CD4-positive, alpha-beta T cell treated with Interferon alpha-2 for 1 hour (primary cell): ENCODE measurements at places on chromosomes 16 and 17.
A peak's percentile ranks its signal among the peaks of the same experiment; 100 is the strongest.

DNA sequence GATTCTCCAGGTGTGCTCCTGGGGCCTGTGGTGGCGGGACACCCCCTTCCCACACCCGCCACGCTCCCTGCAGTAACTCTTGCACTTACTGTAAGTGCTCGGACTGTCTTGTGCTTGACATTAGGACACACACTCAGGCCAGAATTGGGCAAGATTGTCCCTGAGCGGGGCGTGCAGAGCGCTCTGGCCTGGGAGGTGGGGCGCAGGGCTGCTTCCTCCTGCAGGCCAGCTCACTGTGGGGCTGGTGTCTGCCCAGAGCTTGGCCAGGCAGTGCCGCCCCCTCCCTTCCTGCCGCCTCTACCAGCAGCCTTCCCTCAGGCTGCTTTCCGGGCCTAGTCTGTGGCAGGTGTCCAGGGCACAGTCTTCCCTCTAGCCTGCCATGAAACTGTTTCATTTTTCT lies 6.1 kb upstream of the ATP6V0C start:
- DNase-seq, result no peak

- no peak for DNase-seq
These were observed 14.6 kb upstream of the KRT17 start for GRCh38 chr17:41638941-41639340.

DNA sequence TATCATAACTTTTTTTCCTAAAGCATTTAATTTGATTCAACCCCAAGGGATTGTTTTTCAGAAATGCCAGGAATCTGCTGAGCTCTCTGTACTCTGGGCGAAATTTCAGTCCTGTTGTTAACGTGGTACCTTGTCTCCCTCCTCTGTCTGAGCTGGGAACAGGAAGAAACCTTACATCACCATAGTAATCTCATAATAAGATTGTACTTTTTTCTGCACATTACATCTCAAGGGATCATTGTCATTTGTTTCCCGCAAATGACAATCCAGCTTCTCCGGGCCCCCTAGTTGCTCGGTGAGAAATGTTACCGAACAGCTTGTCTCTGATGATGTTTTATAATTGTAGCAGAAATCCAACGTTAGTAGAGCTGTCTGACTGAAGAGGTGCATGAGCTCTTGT lies 152.7 kb upstream of the ERCC4 start:
- DNase-seq, result no peak

DNA sequence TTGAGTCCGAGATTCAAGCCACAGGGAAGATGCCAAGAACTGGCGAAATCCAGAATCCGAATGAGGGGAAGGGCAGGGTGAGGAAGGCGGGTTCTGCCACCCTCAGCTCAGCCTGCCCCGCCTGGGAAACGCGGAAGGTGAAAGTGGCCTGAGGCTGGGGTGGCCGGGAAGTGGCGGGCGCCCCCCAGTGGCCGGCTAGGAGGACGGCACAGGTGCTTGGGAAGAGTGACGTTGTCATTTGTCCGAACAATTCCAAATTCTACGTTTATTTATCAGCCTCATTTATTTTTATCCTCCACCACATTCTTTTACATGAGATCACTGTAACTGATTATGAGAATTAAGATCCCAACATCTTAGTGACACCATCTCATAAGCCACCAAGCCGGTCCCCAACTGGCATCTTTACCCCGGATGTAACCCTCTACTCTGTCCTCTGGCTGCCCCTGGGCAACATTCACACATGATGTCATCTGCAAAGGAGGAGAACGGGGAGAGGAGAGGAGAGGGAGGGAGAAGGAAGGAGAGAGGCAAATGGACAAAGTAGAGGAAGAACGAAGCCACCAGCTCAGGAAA lies 21.3 kb downstream of the SRCIN1 start:
- peak; percentile 64 for DNase-seq

DNA sequence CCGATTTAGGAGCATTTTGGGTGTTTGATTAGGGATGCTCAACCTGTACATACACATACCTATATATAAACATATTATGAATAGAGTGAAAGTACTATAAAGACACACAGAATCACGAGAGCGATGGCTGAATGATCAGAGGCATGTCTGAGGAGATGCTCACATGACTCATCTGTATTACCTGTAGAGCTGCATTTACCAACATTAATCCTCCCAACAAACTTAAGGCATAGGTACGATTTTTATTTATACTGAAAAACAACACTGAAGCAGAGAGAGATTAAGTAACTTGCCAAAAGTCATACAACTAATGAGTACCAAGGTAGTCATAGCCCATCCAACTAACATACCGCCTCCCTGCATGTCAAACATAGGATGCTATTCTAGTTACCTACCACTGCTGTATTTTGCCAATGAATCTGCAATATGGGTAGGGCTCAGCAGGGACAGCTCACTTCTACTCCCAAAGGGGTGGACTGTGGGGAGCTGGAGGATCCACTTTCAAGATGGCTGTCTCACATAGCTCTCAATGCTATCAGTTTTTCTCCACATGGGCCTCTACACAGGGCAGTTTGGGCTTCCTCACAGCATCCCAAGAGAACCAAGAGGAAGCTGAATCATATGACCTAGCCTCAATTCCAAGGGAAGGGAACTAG lies 7.3 kb downstream of the CYB5D1 start:
- DNase-seq, result no peak

GRCh38 chr17:11747441-11747840 lies 149.2 kb downstream of the DNAH9 start:
- no peak for DNase-seq

DNA sequence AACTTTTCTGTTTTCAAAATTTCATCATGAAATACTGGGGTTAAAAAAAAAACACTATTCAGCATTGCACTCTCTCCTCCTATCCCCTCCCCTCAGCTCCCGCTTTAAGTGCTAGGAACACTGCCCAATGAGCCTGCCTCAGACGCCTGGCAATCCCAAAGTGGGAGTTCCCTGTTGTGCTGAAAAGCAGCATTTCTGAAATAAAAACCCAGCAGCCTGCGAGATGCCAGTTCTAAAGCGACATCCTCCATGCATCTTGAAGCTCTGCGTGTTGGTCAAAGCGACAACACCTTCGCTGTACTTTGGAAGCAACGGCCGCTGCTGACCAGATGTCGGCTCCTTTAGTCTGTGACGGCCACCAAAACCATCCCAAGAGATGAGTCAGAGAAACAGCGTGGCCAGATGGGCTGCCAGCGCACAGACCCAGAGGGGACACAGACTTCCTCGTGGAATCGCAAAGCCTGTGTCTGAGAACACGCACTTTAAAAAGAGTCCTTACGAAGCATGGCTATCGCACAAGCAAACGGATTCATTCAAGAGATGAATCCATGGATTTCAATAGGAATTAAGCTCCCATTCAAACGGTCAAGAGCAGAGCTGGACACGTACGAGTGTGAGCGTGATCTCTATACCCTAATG lies 32.8 kb downstream of the FBXO31 start:
- DNase-seq, result no peak

DNA sequence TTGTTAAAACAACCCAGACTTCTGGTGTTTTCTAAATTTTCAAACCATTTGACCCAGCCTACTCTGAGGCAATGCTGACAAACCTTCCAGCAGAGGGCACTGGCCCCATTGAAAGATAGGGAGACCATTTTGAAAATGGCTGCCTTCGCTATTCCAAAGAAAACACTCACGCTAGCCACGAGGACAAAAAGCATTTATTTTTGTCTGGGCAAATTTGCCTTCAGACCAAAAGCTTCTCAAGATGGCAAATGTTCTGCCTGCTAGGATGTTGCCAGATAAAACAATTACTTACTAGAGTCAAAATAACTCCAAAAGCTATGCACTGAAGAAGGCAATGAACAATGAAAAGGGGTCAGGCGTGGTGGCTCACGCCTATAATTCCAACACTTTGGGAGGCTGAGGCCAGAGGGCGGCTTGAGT lies 296.7 kb upstream of the IRX5 start:
- no peak for DNase-seq

DNA sequence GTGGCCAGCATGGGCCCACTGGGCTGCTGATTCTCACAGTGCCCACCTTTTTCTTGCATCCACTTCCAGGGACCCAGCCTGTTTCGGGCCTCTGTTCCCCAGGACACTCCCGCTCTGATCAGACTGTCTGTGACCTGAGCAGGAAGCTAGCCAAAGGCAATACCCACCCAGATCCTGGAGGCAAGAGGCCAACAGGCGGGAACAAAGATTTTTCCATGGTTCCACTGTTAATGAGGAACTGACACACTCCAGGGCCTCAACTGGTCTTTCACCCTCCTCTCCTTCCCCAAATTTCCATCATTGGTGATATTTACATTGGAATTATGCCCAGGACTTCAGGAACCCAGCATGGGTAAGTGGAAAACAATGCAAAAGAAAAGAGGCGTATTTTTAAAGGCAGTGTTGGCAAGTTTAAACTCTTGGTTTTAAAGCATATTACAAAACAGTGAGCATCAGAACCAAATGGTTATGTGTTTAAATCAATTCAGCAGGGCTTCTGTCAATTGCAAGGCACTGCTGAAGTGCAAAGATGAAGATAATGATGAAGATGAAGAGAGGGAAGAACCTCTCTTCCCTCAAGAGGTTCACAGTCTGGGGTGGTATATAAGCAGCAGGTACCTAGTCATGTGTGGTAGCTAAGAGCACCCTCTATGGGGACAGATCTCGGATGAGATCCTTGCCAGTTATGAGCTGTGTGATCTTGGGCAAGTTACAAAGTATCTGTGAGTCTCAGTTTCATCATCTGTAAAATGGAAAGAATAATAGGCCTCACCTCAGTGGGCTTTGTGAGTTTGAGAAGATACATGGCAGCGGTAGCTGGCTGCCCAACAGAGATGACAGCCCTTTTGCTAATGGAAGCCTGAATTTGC lies 14.4 kb upstream of the ATP2A3 start:
- no peak for DNase-seq

DNA sequence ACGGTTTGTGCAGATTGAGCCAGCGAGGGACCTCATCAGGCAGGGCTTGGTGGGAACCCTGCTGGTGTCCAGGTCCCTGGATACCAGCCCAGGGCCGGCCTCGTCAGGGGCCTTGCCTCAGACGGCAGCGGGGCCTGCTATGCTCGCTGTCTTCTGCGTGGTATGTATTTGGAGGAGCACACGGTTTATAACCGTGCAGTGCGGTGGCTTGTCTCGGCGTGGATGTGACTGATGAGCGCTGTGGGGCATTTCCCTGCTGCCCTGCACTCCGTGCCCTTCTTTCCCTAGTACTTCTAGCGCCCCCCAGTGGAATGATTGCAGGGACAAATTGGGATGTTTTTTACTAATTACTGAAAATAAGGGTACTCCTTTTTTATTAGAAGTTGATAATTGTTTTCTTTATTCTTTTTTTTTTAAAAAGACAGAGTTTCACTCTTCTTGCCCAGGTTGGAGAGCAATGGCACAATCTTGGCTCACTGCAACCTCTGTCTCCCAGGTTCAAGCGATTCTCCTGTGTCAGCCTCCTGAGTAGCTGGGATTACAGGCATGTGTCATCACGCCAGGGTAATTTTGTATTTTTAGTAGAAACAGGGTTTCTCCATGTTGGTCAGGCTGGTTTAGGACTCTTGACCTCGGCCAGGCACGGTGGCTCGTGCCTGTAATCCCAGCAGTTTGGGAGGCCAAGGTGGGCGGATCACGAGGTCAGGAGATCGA lies 15.3 kb downstream of the TBCD start:
- peak; percentile 46 for DNase-seq

DNA sequence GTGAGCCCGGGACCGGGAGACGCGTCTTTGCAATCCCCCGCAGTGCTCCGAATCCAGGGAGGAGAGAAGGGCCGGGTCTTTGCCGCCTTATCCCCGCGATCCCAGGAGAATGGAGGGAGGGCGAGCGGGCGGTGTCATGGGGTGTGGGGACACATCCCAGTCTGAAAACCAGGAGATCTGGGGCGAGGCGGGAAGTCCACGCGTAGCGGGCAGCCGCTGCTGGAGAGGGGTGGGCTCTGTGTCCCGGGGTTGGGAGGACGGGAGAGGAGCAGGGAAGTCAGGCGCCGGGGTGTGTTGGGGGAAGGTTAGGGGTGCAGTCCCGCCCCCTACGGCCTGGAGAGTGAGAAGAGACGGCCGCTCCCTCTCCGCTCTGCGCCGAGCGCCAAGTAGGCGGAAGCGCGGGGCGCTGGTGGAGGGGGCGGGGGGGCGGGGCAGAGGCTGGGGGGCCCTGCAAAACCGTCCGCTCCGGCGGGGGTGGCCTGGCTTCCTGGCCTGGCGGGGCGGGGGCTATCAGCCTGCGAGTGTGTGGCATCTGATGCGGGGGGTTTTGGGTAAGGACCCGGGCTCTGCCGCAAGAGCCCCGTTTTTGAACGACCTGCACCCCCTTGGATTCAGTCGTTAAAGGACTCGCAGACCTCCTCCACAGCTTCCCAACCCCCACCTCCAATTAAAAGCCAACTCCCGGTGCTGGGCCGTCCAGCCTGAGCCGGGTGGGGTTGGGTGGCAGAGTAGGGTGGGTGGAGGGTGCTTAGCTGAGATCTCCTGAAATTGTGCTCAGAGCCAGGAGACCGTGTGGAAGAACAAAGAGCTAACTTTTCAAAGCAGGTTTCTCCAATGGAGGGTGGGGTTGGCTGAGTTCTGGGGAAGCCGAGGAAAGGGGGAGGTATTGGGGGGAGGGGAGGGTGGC lies 654 bp downstream of the LASP1 start:
- peak; percentile 63 for DNase-seq

DNA sequence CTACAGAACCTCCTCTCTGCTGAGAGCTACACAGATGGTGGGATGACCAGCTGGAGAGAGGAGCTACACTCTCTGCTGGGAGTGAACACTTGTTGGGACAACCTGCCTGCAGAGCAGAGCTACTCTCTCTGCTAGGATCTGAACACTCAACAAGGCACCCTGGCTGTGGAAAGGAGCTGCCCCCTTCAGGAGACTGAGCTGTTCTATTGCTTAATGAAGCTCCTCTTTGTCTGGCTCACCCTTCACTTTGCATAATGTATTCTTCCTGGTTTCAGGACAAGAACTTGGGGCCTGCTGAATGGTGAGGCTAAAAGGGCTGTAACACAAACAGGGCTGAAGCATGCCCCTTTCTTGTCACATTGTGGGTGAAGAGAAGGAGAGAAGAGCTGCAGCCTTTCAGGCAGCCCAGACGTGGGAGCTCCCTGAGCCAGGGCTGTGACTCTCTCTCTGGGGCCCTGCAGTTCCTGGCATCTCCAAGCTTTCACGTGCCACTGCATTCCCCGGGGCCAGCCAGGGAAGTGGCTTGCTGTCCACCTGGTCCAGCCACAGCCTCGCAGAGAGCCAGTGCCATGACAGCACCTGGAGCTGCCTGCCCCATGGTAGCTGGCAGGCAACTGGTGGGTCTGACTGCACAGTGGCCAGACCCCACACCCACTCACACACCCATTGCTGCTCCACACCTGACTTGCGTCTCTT lies 272.8 kb upstream of the KCNJ16 start:
- DNase-seq, result no peak

GRCh38 chr16:75011634-75012307 lies 12.9 kb downstream of the ZNRF1 start:
- DNase-seq, result peak; percentile 64

DNA sequence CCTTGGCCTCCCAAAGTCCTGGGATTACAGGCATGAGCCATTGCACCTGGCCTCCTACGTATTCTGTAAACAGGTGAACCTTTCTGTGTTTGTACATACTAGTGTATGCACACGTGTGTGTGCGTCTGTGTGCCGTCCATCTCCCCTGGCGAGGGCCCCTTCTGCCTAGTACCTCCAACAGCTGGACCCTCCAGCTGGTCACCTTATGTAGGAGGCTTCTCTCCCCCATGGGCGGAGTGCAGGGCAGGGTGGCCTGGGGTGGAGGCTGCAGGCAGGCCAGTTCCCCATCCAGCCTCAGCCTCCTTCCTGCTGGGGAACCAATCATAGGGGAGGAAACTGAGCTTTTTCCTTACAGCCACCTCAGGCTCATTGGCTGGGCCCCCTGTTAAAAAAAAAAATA lies 24.4 kb upstream of the DOC2B start:
- DNase-seq, result no peak
